ENCODE measurements at places on chromosomes 5 and 9.

DNA sequence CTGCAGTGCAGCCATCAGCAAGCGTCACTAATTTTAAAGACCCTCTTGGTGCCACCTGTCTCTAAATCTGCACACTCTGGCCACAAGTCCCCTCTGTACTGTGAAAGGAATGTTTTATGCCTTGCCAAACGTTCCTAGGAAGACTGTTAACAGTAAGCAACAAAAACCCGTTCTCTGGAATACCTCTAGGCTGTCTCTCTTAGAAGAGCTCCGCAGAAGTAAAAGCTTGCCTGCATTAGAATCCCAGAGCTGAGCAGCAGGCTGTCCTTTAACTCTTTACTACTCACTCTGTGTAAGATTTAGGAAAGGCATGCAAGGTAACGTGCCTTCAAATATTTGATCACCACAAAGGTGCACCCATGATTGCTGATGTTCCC is 53.9 kb upstream of the C9orf72 start:
- DNase-seq: no peak

- peak; percentile 77 for DNase-seq
Observed at GRCh38 chr5:39217365-39218281, 1.7 kb downstream of the FYB1 start.

- DNase-seq: no peak
Observed at GRCh38 chr5:123611406-123611709, 99.4 kb downstream of the CSNK1G3 start.

DNA sequence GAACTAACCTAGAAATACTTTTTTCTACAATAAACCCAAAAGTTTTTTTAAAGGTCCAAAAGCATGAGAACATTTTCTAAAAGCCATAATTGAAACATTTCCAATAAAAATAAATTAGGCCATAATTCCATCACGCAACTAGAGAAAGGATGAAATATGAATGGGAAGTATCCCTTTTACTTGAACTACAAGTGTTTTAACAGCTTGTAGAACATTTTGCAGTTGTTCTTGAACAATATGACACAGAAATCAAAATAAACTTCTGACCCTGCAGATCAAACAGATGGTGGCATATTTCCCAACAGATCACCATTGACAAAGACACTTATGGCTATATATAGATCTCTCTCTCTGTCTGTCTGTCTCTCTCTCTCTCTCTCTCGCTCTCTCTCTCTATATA is 624.4 kb downstream of the PSAT1 start:
- DNase-seq: no peak

GRCh38 chr5:74056107-74056788 is 430.3 kb downstream of the ARHGEF28 start:
- no peak for DNase-seq

DNA sequence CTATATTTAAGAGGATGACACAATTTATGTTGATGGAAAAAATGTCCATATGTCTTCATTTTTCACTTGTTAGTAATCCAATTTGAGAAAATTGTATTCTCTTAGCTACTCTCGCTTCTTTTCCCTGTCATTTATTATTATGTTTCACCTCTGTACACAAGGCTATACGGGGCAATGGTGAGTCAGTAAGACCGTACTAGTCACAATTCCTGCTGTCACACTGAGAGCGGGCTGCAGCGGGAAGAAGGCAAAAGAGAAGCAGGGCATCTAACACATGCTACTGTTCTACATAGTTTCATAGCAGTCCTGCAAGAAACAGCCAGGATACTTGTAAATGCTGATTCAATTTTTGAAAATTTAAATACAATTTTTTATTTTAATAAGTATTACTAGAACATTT is 23.3 kb upstream of the PRDM9 start:
- no peak for DNase-seq

DNA sequence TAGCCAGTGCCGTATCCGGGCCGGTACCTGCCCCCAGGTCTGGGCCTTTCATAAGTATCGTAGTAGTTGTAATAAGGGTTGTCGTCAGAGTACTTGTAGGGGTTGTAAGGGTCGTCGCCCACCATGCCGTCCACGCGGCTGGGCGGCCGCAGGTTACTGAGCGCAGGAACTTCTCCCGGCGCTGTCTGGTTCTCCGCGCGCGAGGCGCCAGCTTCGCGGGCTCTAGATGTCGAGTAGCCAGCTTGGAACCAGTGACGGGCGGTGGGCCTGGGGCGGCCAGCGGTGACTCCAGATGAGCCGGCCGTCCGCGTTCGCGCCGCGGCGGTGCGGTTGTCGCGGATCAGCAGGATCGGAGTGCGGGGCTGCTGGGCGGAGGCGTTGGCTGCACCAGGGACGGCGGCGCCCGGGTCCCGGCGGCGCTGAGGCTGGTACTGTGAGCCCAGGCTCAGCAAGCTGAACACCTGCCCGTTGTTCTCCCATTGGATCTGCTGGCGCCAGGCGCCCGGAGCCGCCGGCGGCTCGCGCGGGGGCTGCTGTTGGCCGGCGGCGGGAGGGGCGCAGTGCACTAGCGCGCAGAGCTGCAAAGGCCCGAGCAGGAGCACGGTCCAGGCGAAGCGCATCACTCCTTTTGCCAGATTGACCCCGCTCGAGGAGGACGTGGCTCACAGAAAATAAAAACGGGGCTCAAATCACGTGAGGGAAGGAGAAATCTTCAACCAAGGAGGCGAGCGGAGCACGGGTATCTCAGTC is 518 bp downstream of the LOX start:
- peak; percentile 63 for DNase-seq

DNA sequence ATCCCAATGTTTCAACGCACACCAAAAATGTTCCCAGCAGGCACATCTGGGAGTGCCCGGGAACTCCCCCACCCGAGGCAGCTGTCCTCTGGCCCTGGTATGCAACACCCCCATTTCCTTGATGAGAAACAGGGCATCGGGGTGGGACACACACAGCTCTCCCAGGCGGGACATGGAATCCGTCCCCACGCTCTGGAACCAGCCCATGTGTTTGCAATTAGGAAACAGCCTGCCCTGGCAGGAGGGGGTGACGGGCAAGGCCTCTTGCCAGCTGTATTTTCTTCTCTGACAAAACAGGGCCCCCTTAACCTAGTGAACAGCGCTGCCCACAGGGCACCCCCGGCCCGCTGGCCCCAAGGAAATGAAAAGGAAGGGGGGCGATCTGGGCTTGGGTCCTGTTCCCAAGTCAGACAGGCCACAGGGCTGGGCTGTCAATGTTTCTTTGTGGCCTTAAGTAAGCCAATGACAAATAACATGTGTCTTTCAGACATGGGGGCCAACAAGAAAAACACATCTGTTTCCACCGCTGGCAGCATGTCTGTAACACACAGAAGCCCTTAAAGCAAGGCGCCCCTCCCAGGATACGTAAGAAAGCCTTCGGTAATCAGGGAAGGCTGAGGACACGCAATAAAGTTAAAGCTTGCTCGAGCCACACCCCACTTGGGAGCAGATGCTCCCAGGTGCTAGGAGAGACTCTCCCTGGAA is 125.3 kb downstream of the ROR2 start:
- peak; percentile 55 for DNase-seq

DNA sequence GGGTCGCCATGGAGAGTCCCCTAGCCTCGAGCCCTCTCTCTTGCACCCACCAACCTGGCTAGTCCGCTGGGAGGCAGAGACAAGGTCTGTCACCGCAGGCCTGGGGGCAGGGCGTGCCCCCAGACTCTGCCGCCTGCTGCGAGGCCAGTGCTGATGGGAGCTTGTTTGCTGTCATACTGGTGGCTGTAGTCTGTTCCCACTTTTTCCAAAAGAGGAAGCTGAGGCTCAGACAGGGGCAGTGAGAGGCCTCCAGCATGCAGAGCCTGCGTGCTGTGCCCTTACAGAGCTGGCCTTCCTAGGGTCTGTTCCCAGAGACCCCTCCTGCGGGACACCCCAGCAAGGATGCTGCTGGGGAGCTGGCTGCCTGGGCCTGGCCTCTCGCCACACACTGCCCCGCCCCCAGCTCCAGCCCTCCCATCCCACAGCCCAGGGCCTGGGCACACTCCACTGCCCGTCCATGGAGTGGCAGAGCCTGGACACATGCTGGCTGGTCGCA is 21.0 kb upstream of the SUSD3 start:
- DNase-seq: no peak

- no peak for DNase-seq
Observed at GRCh38 chr5:133343196-133343595, 269.1 kb downstream of the FSTL4 start.

GRCh38 chr5:169095410-169095960 is 205.5 kb downstream of the SLIT3 start:
- DNase-seq: no peak

DNA sequence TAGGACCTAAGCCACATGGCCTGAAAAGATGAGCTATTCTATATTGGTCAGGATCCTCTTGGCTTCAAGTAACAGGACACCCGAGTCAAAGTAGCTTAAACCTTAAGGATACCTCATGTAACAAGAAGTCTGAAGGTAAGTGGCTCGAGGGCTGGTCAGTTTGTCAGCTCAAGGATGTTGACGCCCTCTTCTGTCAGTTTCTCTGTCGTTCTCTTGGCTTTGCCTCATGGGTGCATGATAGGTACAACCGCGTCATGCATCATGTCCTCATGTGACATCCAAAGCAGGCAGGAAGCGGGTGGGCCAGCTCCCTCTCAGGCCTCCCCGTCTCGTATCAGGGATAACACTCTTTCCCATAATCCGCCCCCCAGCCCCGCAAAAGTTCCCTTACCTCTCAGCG is 22.1 kb upstream of the TCERG1 start:
- no peak for DNase-seq

DNA sequence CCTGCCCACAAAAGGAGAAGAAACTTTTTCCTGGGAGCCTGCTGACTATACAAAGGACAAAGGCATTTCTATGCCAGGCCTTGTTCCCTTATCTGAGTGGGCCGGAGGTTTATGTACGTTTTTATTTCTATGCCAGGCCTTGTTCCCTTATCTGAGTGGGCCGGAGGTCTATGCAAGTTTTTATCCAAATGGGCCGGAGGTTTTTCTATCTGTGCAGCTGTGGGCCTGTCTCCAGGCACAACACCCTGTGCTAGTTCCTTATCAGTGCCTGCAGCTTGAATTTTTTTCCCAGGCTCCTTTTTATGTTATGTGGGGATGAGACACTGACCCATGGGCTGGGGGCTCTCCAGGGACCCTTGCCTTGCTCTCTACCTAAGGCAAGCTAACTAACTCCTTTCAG is 5.5 kb downstream of the SLC25A2 start:
- no peak for DNase-seq

Data from large intestine (tissue), 12 donors.